ENCODE measurements at places on chromosomes 7 and 10. TPM values are rescaled to one million over a fixed set of nuclear protein-coding genes. Genes with fewer than 3 reads are reported as not detected.

DNA sequence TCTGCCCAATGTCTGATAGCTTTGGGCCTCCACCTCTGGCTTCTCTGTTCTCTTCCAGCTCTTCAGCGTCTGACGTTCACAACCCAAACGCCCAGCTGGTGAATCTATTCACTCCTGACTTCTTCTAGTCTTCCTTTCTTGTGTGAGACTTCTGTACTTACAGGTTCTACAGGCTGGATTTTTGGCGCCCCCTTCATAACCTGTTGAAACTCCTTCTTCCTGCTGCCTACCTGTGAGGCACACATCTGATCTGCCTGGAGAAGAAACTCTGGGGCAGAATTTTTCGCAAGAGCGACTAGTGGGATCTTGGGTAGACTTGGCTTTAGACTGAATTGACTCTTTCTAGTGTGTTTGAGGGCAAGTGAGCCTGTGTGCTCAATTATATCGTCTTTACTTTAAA is 249.3 kb downstream of the REEP3 start:
- DNase-seq, result no peak

DNA sequence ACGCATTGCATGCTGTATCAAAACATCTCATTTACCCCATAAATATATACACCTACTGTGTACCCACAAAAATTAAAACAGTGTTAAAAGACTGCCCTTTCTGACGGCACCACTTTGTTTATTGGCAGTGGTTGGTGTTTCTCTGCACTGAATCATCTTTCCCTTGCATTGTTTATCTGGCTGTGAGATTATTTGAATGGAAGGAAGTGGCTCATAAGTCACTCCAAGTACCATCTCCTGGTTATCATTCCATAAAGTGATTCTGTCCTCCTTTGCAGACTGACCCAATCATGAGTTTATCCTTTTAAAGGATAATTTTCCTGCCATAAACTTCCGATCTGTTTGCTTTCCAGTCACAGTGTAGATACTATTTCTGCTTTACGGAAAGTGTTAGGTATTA is 183.8 kb downstream of the CAMK1D start:
- DNase-seq, result no peak

DNA sequence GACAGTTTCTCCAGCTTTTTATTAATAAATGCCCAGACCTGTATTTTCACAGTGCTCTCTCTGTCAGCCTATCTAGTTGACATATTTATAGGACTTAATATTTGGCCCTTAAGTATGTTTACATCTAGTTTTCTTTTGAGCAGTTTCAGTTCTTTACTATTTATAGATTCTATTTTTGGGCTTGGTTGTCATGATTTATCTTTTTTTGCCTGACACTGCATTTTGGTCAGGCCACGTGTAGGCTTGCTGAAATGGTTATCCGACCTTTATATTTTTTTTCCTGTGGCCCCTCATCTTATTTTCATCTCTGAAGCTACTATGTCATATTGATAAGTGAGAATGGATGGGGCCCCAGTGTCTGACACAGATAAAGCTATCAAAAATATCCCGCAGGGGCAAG is 515.4 kb upstream of the FZD8 start:
- DNase-seq, result no peak

DNA sequence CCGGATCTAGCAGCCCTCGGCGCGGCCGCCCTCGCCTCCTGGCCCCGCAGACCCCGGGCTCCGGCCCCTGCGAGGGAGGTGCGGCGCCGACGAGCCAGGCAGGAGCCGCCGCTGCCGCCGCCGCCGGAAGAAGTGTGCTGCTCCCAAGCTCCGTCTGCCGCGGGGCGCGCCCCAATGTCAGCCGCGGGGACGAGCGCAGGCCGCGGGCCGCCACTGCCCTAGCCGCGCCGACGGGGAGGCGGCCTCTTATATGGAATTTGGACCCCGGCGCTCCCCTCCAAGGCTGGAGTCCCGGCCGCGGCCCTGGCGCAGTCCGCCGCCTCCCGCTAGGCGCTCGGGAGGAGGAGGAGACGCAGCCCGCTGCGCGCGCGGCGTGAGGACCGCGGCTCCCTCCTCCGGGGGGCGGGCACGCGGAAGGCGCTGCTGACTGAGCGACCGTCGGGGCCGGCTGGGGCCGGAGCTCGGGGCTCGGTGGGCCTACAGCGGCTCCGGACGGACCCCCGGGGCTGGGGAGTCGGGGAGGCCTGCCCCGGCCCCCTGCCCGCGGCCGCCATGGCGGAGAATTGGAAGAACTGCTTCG is at the start of gene TRIM8:
TSS of gene TRIM8 (plus strand) at position 414 of the 580 bp plus-strand sequence. CDS start at position 553, 139 bp downstream.
- DNase-seq, result peak; percentile 49

- DNase-seq, result no peak
These were observed 337 bp downstream of the TRIL start for GRCh38 chr7:28957751-28958234.

GRCh38 chr7:46291601-46292150 is 370.6 kb upstream of the IGFBP3 start:
- no peak for DNase-seq

The ANKRD61 gene
- total RNA-seq, result not detected

GRCh38 chr10:62959553-62959952 is 143.4 kb upstream of the EGR2 start:
- DNase-seq, result no peak

The OR2A5 gene
- not detected for total RNA-seq
